ENCODE measurements at places on chromosomes 4 and X.

DNA sequence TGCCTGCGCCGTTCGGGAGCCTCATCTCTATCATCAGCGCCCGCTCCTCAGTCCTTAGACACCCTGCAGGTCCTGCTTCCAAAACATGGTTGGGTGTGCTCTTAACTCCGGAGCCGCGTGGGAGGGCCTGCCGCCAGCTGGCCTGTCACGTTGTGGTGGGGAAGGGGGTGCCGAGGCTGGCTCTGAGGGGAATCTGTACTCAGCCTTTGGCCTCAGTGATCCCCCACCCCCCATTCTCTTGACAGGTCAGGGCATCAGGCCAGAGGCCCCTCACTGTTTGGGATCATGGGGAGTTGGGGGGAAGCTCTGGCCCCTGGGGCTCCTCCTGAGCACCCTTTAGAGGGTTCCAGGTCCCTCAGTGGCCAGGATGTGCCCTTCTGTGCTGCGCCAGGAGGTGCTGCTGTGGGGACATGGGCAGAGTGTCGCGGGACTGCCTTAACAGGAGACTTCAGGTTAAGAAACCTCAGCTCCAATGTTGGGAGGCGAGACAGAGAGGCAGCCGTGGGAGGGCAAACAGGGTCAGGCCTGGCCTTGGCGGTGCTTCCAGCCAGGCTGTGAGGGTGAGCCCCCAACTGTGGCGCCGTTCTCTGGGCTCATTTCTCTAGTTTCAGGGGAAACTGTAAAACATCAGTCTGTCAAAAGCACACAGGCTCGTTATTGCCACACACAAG, 33.5 kb downstream of the TRMT44 start:
- DNase-seq: no peak

GRCh38 chr4:108036213-108036612, 46.5 kb downstream of the HADH start:
- DNase-seq: no peak

DNA sequence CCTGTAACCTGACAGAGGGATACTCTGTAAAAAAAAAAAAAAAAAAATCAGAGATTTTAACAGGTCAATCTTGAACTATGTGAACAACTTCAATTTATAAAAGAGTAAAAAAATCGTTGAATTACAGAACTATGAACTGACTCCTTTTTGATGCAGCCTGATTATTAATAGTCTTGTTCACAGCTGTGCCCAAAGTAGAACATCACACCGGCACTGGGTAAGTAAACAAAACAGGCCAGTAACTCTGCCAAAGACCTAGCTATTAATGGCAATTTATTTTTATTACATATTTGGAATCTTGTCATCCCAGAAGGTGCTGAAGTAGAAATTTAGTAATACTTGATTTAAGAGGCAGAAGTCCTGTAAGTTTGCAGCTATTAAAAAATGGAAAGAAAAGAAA, 31.4 kb downstream of the CPE start:
- no peak for DNase-seq

- no peak for DNase-seq
Measured at GRCh38 chr4:111633663-111634266, 511.5 kb upstream of the FAM241A start.

- no peak for DNase-seq
Measured at GRCh38 chr4:55014876-55015275, 110.5 kb downstream of the KDR start.

DNA sequence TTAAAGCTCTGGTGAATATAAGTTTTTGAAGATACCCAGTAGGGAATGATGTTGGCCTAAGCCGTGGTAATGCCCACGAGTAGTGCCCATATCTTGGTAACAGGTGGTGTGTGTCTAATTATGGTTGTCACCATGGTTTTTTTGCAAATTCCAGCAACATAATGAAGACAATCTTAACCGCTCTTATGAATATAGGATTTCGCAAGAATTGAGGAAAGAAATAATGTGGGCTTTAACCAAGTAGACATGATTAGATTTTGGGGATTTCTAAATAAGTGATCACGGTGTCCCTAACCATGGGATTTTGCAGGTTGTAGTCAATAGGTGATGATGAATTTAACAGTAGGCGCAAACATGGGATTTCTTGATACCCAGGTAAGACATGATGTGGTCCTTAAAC, 2.5 kb downstream of the ATXN3L start:
- no peak for DNase-seq

DNA sequence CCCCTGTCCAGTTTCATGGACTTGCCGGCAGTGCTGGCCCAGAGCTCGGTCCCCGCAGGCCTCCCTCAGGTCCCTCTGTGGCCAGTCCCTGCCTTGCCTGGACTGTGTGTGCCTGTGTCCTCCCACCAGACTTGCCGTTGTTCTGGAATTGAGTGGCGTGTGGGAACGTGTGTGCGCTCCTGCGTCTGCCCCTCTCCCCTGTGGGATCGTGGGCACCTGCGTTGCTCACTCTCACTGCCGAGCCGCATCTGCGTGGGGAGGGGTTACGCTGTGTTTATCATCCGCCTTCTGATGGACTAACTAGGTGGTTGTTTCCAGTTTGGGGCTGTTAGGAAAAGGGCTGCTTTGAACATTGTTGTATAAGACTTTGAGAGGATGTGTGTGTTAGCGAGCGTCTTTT, 21.2 kb downstream of the PCGF3 start:
- DNase-seq: no peak

- DNase-seq: no peak
Measured at GRCh38 chr4:4595252-4595651, 53.4 kb upstream of the STX18 start.

DNA sequence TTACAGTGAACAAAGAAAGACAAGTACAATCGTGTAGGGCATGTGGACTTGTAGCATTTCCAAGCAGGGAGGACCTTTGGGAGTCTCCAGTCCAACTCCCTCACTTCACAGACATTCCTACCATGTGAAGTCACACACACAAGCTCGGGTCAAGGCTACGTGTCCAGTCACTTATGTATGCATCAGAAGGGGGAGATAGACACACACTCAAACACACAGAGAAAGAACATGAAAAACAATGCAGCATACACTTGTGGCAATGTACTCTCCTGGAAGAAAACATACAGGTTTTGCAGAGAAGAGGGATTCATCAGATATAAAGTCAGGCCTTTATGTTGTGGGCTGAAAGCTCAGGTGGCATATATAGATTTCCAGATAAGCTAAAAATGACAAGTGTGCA, 136.1 kb upstream of the MID1 start:
- peak; percentile 88 for DNase-seq

- no peak for DNase-seq
Measured at GRCh38 chrX:36963852-36964251, 44.3 kb upstream of the FAM47C start.

DNA sequence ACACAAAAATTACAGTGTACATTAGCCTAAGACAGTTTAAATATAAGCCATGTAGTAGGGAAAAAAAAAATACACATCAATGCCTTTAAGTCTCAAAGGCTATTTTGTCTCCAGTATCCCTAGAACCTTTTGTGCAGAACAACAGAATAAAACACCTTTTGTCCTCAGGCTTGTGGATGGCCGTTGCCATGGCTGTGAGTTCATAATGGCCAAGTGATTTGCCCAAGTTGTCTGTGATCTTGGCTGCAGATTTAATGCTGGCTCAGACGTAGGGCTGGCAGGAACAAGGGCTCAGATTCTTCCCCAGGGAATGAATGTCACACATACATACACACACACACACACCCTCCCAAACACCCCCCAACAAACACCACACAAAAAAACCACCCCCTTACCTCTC, 25.3 kb downstream of the GPM6B start:
- no peak for DNase-seq

- no peak for DNase-seq
Measured at GRCh38 chrX:150262456-150262855, 100.7 kb upstream of the MAMLD1 start.

DNA sequence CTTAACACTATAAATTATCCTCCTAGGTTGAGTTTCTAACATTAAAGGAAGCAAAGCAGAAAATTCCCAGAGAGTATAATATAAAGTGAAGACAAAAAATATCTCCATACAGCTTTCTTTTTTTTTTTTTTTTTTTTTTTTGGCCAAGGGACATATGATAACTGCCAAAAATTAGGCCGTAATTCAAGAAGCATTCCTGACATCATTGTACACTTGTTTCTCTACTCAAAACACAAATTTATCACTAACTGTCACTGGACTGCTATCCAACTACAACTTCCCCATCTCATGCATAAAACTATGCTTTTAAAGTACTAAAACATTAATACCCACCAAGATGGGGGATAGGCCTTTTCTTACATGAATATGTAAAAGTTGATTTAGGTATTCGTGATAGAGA, 77.2 kb downstream of the DCHS2 start:
- no peak for DNase-seq

- DNase-seq: no peak
Measured at GRCh38 chr4:83112678-83113428, 1.7 kb downstream of the PLAC8 start.

- DNase-seq: no peak
Measured at GRCh38 chr4:101018836-101019235, 328.5 kb downstream of the PPP3CA start.

DNA sequence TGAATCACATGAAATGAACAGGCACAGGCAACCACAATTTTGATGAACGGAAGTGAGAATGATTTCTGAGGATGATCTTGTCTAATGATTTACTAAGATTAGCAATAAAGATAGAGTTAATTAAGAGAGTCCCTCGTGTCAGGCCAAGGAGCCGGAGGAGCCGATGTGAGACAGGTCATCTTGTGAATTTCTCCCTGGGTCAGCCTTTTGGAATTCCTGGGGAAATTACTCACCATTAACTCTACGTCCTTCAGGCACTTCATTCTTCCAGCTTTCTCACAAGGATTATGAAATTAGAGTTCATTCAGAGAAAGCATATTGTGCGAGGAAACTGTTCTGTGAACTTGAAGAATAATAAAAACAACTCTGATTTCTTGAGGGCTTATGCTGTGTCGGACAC, 86.7 kb downstream of the PSAPL1 start:
- no peak for DNase-seq

DNA sequence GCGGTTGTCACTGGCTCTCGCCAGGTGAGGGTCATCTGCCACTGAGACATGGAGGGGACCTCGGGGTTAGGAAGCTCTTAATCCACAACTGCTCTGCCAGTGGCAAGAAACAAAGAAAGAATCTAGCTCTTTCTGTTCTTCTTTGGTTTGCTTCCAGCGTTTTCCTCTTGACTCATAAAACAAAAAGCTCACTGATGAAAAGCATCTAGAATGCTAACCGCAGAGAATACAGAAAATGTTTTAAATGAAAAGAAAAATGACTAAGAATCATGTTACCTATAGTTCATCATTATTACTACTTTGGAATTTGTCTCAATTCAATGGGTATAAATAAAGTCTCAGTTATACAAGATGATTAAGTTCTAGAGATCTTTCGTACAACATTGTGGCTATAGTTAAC, 274.8 kb upstream of the TENM3 start:
- peak; percentile 57 for DNase-seq

DNA sequence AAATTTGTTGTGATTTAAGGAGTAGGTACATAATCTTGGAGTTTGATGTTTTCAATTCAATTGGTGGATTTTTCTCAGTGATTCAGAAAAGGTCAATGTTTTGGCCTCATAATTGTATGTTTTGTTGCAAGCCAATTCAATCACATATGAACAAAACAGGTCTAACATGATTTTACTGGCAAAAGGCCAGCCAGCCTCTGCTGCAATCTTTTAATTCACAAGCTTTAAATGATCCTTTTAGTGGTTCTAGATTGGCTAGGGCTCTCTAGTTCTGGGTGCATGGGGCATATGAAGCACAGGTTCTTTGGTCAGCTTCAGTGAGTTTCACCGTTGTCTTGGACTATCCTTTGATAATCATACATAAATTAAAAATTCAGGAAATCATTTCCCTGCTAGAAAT, 19.2 kb upstream of the SLC6A14 start:
- no peak for DNase-seq

DNA sequence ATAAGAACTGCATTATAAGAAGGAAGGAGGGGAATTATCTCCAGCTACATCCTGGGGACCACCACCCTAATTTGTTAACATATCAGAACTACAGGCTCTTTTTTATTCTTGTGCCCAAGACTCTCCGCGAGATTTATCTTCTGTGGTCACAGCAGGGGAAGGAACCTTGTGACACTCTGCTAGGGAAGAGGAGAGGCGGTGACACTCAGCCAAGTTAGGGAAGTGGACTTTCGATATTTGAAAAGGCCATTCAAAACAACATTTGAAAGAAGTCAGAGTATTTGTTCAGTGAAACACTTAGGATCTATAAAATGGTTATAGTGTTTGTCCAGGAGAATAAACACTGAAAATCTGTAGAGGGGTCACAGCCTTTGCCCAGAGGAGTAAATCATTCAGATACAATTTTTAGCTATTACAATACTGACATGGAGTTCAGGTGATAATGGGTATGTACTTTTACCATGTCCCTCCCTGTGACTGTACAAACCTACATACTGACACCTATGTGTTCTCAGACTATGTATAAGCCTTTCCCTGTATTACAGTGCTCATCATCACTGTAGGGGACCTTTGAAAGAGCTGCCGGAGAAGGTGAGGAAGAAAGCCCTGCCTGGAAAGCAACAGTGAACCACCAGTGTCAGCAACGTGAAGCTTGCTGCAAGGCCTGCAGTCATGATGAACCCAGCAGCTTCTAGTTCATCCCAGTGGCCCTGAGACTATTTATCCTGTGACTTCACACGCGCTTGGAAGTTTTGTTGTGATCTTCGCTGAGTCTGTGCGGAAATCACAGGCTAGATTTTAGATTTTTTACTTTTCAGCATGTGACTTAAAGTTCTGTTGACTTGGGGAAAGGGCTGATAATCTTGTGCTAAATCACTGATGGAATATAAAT, 8.5 kb upstream of the PTTG2 start:
- DNase-seq: no peak

GRCh38 chr4:19829101-19829500, 422.6 kb upstream of the SLIT2 start:
- DNase-seq: no peak

- DNase-seq: no peak
Measured at GRCh38 chr4:588351-588849, 12.3 kb upstream of the TMEM271 start.

GRCh38 chrX:140866446-140866845, 135.9 kb upstream of the SPANXB1 start:
- DNase-seq: no peak

- no peak for DNase-seq
Measured at GRCh38 chrX:32778965-32779364, 432.4 kb downstream of the DMD start.

DNA sequence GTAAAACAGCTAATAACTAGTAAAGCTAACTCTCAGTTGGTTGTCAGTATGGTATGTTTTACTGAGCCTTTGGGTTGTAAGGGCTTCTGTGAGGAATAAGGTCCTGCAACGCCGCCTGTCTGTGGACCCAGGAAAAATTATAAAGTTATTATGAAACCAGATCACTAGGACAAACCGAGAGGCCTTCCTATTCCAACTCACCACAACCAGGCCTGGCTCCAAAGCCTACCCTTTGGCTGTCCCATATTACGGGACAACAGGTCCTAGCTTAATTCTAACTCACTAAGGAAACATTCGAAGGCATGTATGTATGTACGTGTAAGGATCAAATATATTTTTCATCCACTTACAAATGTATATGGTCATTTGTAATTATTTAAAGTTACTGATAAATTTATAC, 1.4 kb downstream of the ANKRD17 start:
- peak; percentile 90 for DNase-seq

GRCh38 chr4:48667148-48667547, 112.9 kb downstream of the FRYL start:
- no peak for DNase-seq
